Fibroblast of villous mesenchyme (primary cell): ENCODE measurements at places on chromosomes 12 and 14.

GRCh38 chr12:114823724-114824123, 139.7 kb upstream of the TBX3 start:
- DNase-seq: no peak

DNA sequence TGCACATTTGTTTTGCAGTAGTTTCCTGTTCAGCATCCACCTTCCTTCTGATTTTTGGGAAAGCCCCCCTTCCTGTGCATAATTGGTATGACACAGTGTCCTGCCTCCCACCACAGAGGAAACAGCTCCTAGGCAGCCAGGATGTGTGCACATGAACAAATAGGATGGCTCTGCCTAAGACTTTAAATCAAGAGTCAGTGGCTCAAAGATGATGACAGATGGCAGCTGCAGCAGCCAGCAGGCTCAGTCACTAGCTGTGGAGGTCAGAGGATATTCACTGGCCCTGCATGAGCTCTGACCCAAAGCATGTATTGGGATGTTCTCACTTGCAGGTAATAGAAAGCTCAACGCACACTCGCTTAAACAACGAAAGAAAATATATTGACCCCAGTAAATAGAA, 90.3 kb downstream of the KCNK10 start:
- DNase-seq: no peak

DNA sequence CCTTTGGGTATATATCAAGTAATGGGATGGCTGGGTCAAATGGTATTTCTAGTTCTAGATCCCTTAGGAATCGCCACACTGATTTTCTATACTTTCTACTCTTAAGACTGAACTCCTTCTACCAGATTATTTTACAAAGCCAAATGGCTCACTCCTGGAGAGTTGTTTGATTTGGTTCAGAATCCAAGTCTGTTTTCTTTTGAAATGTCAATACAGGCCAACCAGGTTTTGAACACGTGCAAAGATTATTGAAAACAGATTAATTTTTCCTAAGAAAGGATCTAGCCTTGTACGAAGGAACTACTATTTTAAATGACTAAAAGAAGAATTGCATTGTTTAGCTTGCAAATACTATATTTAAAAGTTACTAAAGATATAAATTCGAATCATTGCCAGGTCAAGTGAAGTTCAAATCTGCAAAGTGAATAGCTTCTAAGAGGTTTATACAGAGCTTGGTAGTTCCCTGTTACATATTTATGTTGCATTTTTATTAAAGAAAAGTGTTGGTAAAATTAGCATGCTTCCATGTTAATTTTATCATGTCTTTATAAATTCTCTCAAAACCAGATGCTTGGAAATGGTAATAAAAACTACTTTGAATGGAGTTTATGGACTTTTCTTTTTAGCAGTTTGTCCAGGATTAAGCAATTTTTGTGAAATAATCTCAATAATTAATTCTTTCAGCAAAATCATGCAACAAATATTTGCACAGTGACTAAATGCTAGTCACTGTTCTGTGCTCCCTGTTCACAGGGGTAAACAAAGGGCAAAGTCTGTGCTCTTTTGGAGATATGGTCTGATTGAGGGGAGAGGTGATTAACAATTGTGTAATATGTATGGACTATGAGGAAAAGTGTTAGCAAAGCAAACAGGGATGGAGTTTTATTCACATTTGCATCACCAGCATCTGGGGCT, 38.9 kb downstream of the GPR65 start:
- no peak for DNase-seq

DNA sequence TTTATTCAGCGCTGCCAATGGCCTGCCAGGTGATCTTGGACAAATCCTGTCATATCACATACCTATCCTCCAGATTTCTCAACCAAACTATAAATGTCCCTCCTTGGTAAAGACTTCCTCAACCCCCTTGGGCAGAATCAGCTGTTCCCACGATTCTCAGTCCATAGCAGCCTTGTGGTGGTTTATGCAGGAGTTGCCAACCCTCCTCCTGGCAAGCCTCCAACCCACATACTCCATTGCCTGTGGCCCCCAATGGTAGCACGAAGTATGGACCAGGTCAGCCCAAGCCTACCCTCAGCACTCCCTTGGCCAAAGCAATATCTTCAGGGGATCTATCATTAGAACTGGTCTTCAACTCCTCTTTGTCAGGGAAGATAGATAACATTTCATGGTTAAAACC, 27.0 kb downstream of the FBLN5 start:
- no peak for DNase-seq

DNA sequence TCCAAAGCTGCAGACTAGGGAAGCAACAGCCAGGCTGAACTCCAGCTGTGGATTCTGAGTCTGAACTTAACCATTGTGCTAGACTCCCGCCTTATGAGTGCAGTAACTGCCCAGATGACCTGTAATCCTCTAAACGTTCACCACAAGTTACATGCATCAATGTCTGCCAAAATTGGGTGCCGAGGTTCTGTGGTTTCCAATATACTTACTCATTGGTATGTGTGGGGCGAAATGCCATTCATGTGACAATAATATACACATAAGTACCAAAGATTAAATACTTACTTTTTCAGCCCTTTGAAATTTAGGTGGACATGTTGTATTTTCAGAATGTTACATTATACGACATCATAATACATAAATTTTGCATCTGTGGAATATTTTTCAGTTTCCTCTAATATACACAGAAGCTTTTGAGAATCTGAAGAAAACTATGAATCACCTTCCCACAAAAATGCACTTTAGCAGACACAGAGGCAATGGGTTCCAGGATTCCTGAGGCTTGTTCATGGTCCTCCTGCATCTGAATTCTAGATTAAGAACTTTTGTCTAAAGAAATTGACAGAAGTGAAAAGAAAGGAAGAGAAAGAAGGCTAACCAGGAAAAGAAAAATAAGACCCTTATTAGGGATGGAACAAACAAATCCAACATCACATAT, 31.7 kb downstream of the GRIP1 start:
- DNase-seq: peak; percentile 42

- no peak for DNase-seq
Measured at GRCh38 chr12:91769736-91770135, 375.9 kb downstream of the BTG1 start.

GRCh38 chr12:50162230-50162629, 4.9 kb downstream of the CERS5 start:
- peak; percentile 75 for DNase-seq

DNA sequence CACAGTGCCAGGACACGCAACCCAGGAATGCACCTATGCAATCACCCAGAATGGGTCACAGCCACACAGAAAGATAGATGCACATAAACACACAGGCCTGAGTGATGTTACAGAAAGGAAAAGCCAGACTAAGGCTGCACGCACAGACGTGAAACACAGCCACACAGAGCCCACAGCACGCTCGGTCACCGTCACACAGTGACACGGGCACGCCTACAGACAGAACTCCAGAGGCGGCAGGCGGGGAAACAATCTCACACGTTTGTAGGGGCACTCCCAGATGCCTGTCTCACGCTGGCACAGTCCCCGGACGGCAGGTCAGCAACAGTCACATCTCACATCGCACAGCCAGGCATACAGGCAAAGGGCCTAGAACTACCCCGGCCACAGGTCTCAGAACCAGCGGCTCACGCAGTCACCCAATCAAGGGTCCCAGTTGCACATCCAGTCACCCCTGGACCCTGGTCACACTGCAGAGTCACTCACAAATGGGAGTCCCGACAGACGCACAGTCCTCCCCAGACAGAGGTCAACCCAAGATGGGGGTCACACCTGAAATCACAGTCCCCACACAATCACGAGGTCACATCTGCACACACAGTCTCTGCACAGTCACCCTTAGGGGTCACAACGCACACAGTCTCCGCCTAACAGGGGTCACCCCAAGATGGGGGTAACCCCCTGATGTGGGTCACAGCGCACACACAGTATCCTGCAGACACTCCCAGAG, 790 bp downstream of the SSH1 start:
- DNase-seq: peak; percentile 81

- no peak for DNase-seq
Measured at GRCh38 chr14:55837467-55837866, 257.5 kb downstream of the KTN1 start.

DNA sequence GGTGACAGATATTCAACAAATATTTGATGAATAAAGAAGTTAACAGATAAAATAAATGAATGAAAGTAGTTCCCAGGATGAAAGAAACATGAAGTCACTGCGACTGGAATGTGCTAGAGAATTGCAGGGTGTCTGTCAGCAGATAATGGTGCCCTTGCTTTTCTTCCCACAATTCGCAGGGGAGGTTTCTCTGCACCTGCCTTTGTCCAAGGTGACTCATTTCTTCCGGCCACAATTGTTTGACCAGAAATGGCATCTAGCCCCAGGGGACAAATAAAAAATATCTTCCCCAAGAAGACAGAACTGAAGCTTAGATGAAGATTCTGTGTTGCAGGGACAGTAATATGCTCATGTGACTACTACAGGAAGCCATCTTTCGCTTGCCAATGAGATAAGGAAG, 316.1 kb upstream of the TBX3 start:
- DNase-seq: no peak

- DNase-seq: peak; percentile 7
Measured at GRCh38 chr12:88633312-88633711, 53.0 kb upstream of the KITLG start.

DNA sequence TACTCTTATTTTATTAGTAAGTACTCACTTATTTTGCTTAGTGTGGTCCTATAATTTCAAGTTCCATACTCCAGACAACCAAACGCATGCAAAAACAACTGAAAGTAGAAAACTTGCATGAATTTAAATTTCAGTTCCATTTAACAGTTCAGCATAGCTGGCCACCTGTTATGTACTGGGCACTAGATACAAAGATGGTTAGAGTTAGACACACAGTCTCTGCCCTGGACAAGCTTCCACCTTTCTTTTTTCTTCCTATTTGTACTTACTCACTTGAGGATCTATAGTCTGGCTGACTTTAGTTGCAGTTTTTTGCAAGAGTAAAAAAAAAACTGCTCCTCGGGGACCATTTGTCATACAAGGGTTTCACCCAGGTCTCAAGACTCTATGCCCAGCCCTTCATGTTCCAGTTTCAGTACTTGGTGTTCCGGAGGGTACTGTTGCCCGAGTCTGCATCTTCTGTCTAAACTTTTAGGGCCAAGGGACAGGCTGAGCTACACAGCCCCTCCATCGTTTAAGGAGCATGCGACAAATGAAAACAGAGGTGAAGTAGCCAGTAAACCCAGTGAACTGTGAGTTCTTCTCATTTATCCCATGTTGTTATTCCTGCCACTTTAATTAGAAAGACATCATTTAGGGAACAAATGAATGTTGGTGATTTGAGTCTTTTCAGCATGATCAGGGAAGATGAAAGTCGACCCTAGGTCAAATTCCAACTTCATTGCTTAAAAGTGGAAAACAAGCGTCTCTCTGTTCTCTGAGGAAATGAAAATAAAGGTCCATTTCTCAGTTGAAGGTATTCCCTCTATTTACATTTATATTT, 22.3 kb downstream of the RPGRIP1 start:
- no peak for DNase-seq

DNA sequence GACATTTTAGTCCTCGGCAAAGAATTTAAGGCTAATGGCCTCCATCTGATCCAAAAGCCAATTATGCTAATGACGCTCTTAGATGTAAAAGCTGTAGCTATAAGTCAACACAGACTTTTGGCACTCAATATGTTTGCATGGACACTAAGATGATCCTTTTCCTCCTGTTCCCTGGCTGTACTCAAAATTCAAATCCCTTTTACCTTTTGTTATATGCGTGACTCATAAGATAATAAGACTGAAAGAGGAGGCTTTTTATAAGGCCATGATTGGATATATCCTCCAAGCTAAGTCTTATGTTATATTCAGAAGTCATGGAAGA, 89.8 kb downstream of the PDZRN4 start:
- DNase-seq: no peak

DNA sequence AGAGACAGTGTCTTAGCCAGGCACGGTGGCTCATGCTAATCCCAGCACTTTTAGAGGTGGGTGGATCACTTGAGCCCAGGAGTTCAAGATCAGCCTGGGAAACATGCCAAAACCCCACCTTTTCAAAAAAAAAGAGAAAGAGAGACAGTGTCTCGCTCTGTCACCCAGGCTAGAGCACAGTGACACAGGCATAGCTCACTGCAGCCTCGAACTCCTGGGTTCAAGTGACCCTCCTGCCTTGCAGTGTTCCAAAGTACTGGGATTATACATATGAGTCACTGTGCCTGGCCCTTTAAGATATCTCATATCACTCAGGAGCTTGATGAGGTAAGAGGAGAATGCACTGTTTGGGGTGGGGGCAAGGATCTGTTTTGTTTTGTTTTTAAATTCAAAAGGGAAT, 48.1 kb upstream of the LTBP2 start:
- DNase-seq: no peak

DNA sequence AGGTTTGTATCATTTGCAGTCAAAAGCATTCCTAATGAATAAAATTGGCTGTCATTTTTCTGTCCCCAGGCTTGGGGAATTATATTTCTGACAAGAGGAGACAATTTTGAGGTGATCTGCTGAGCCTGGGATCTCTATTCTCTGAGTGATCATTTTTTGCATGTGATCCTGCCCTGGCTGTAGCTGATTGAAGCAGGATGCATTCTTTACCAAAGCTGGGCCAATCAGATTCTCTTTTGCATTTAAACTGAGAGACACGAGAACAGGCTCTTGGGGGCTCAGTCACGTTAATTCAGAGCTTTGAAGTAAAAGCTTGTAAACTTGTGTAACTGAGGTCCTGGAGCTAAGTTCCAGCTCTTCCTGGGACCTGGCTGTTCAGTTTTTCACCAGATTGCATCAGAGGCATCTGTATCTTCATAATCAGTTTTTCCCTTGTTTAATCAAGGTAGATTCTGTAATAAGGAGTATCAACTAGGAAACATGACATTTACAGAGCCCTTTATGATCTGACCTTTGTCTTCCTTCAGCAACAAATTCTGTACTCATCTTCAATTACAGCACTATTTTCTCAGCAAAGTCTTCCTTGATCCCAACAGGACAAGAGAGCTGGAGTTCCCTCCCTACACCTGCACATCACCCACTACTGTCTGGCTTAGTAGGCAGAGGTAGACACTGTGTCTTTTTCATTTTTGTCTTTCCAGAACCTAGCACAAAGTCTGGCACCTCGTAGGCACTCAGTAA, 35.0 kb upstream of the MANSC4 start:
- peak; percentile 62 for DNase-seq

DNA sequence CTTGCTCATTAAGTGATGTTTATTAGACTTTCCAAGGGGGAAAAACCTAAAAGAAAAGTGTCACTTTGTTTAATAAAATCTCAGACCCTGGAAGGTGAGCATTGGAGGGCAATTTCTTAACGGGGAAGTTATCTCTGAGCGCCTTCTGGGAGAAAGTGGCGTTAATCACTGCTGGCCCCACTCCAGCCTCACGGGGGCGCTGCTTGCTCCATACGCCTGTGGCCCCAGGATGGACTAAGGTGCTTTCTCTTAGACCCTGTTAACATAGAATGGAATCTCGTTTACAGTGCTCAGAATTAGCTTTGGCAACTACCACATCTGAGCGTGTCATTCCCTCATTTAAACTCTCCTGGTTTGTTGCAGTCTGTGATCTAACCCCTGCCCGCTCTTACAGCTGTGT, 16.4 kb upstream of the PRIMA1 start:
- DNase-seq: no peak

DNA sequence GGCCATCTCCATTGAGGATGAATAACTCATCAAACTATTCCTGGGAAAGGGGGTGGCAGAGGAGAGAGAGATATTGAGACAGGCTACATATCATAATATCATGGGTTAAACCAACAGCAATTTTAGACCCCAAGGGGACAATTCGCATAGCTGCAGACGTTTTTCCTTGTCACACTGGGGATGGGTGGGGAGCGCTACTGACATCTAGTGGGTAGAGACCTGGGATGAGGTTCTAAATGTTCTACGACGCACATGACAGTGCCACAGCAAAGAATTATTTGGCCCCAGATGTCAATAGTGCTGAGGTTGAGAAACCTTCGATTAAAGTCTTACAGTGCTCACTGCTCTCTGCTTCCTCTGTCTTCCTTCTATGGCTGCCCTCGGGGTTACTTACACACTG, 425.6 kb downstream of the NRXN3 start:
- DNase-seq: no peak
